ENCODE measurements at places on chromosomes 5 and 9.

DNA sequence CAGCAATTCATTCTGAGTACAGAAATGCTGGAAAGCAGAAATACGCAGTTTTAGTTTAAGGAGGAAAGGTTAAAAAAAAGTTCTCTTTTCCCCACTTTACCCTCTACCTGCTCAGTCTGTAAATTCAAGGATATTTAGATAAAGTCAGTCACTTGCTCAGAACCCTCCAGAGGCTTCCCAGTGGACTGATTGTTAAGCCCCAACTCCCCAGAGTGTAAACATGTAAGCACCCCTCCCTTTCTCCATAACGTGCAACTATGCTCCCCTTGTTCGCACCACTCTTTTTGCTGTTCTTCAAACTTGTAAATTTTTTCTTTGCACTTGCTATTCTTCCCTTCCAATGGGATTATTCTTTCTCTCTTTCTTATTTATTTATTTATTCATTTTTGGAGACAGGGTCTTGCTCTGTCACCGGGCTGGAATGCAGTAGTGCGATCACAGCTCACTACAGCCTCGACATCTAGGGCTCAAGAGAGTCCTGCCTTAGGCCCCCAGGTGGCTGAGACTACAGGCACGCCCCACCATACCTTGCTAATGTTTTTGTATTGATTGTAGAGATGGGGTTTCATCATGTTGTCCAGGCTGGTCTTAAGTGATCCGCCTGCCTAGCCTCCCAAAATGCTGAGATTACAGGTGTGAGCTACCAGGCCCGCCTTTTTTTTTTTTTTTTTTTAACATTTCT is 32.5 kb upstream of the ERBIN start:
- DNase-seq, result no peak

DNA sequence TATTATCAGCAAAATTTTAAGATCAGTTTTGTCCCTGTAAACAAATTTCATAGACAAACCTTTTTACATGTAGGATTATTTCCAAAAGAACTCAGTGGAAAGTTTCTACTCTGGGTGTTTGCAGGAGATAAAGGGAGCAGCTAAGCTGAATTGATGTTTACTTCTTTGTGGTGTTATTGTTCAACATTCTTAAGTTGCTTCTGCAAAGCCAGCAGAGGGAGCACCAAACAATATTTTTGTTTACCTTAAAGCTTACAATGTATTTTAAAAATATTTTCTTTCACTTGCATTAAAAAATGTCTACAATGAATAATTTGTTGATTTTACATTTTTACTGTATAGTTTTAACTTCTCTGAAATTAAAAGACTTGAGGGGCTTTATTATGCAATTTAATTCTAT is 135.4 kb downstream of the ATG10 start:
- peak; percentile 31 for DNase-seq

- no peak for DNase-seq
Observed at GRCh38 chr5:160919626-160920025, 67.6 kb upstream of the ATP10B start.

- DNase-seq, result no peak
Observed at GRCh38 chr9:34777666-34778065, 67.7 kb upstream of the CCL21 start.

GRCh38 chr5:31581498-31582099 is 49.5 kb downstream of the C5orf22 start:
- peak; percentile 20 for DNase-seq

DNA sequence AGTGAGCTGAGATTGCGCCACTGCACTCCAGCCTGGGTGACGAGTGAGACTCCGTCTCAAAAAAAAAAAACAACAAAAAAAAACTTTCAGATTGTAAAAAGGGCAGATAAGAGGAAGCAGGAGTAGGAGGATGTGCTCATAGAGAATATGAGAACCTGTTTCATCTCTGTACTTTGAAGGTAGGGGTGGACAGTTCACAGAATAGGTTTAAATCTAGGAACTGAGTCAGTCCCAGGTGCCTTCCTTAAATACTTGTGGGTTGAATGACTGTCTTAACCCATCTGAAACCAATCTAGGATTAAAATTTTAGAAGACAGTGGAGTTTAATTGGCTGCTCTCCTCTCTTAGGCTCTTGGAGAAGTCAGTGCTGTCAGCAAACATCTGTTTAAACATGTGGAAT is 12.4 kb downstream of the POLK start:
- DNase-seq, result no peak

DNA sequence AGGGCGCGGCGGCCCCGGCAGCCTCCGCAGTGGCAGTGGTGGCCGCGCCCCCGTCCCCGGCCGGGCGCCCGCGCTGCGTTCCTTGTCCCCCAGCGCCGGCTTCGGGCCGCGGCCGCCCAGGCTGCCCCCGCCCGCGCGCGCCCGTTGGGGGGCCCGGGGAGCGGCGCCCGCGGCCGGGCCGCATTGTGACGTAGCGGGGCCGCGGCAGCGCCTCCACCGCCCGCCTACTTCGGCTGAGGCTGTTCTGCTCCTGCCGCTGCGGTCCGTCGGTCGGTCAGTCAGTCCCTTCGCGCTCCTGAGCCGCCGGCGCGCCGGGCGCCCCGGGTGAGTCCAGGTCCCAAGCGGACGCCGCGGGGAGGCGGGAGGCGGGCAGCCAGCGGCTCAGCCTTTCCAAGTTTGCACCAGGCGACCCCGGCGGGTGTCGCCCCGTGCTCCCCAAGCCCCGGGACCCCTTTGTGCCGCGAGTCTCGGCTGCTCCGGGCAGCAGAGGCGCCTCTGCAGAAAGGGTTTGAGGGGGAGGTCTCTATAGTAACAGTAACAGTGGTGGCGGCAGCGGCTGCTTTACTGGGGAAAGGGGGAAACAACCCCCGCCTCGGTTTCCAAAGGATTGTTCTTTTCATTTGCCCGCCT is at the start of gene SNCAIP:
SNCAIP (plus strand) TSS at position 277 of the 630 bp plus-strand sequence. CDS start 78,898 bp downstream, outside the sequence.
- no peak for DNase-seq

DNA sequence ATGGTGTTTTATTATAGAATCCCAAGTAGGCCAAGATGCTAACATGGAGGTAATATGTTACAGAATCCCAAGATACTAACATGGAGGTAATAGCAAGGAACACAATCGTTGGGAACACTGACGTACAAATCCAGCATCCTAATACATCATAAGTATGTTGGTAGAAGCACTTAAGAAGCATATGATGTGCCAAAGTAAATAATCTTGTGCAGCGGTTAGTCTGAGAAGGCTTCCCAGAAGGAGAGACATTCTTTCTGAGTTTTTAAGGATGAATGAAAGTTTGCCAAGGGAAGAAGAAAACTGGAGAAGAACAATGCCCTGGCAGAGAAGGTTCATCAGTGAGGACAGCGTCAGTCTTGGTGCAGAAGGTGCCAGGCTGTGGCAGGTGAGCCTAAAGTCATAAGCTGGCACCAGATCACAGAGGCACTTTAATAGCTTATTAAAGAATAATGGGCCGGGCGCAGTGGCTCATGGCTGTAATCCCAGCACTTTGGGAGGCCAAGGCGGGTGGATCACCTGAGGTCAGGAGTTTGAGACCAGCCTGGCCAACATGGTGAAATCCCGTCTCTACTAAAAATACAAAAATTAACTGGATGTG is 294.5 kb upstream of the PIK3R1 start:
- no peak for DNase-seq
